Skeletal muscle cell (primary cell): ENCODE measurements at places on chromosomes 12 and 14.

DNA sequence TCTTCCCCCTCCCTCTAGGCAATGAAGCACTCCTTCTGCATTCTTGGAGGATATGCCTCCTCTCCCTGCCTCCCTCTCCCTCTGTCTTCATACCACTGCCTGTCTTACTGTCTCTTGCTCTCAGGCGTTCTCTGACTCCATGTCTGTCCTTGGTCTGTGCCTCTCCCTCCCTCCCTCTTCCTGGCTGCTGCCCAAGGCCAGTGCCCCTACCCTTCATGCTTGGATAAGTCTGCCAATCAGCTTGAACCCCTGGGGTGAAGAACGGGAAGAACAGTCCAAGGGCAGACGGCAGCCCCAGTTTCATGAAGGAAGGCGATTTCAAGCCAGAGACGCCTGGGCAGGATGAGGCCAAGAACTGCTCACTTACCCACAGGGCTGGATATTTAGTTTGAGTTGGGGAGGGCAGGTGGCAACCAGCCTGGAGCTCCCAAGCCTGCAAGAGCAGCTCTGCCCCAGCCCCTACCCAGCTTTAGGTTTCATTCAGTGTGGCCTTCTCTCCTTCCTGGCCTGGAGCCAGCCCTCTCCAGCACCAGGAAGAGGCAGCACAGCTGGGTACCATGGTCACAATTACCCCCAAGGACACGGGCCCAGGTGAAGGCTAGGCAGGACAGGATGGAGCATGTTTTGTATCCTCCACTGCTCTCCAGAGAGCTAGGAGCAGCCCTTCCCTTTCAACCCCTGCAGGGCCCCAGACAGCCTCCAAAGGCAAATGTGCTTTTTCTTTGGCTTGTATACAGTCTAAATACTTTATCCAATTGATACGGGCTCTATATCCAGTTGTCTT is 35.8 kb upstream of the LTBP2 start:
- DNase-seq: no peak

DNA sequence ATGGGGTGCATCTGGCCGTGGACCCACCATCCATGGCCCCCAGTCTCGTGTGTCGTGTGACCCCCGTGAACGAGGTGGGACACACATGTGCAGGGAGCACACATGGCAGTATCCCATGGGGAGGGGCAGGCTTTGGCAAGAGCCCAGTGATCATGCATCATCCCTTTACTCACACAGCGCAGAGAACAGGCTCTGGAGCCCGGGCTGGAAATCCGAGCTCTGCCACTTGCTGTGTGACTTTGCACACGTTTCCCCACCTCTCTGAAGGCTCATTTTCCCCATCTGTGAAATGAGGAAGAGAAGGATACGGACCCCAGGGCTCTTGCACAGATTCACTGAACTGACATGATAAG is 119.9 kb downstream of the PHETA1 start:
- no peak for DNase-seq

GRCh38 chr12:111573476-111573875 is 25.6 kb downstream of the ATXN2 start:
- no peak for DNase-seq

GRCh38 chr12:22275843-22276242 is 58.7 kb downstream of the ST8SIA1 start:
- peak; percentile 100 for DNase-seq

DNA sequence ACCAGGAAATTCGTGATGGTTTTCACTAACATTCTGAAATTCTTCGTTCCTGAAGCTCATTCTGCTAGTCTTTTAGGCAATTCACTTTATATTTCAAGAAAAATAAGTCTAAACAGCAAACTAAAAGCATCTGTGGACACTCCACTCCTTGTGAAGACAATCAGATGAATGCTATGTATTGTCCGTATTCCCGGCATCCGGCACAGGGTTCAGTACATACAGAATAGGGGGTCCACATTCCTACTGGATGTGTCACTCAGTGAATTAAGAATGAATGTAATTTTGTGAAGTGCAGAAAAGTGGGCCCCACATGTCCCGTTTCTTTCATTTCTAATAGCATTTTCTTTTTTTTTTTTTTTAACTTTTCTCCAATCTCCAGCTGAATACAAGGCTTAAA is 241.3 kb downstream of the GRIN2B start:
- no peak for DNase-seq

DNA sequence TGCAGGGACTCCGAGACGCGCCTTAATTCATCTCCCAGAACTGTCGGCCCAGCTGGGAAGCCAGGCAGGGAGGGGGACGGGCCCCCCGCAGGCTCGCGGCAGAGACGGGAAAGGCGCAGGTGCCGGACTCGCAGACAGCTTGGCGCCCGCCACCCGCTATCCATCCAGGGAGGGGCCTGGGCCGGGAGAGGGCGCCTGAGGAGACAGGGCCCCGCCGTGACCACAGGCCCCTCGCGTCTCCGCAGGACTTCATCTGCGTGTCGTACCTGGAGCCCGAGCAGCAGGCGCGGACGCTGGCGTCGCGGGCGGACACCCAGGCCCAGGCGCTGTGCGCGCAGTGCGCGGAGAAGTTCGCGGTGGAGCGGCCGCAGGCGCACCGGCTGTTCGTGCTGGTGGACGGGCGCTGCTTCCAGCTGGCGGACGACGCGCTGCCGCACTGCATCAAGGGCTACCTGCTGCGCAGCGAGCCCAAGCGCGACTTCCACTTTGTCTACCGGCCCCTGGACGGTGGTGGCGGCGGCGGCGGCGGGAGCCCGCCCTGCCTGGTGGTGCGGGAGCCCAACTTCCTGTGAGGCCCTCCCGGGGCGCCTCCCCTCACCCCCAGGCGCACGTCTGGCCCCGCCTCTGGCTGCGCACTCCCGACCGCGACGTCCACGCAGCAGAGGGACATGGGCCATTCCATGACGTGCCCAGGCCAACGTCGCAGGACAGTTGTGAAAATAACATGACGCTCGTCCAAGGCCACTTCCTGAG is 60.6 kb downstream of the LGMN start:
- DNase-seq: no peak

DNA sequence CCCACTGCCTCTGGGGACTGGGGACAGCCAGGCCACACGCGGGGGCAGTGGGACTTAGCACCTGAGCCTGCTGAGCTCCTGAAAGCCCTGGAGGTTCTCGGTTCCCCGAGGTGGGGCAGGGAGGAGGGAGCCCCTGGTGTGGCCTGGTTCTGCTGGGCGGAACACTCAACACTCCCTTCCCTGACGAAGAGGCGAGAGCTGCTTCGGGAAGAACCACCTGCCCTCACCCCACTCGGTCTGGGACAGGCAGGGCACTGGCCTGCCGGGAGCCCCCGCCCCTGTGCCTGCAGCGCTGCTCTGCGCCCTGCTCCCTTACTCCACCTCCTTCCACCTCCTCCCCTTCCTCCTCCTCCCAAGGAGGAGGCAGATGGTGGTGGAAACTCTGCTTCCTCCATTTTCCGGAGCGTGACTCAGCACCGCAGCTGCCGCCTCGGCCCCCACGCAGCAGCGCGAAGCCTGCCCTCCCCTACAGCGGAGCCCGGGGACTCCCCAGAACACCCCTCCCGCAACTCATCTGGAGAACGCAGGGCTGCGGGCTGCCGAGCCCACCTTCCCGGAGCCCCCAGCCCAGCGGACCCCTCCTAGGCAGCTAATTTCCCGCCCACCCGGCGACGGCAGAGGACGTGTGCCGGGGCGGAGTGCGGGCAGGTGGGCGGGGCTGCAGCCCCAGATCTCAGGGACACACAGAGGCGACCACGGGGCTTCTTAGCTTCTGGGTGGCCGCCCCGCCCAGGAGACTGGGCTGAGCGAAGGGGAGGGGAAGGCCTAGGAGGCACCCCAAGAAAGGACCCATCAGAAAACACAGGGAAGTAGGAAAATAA is 11.7 kb upstream of the INF2 start:
- DNase-seq: no peak

GRCh38 chr12:101823039-101823438 is 7.7 kb downstream of the GNPTAB start:
- no peak for DNase-seq
